NCI-H446 (cell line): ENCODE measurements at places on chromosomes 11 and 22.

DNA sequence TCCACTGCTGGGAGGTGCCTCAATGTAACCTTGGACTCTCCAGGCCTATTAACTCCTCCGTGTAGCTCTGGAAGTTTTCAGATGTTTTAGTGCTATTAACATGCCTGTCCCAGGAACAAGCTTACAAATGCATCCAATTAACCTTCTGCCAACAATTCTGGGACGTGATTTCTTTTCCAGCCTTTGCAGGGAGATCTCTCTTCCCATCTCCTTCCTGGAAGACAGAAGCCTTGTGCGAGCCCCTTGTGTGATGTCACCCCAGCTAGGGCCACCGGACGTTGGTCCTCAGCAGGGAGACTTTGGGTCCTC is 47.7 kb upstream of the SYT7 start:
- DNase-seq = no peak

DNA sequence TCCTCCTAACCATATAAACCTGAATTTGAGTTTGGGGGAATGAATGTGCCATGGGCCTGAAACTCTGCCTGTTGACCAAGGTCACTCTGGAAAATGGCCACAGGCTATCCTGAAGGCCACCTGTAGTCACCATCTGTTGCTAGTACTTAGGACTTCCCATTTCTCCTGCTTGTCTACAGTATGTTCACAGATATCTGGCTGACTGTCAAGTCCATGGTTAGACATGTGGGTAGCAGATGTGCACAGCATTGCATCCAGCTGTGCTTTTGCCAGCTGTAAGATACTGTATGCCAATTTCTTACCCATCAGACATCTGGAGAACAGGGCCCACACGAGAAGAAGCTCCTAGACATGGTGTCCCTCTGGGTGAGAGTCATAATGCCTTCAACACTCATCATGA is 475.4 kb downstream of the INSC start:
- no peak for DNase-seq

- DNase-seq = no peak
Observed at GRCh38 chr11:69358398-69359020, 64.6 kb downstream of the MYEOV start.

GRCh38 chr11:92642177-92642931 is 327.1 kb upstream of the MTNR1B start:
- peak; percentile 26 for DNase-seq

GRCh38 chr11:92556431-92556830 is 331.8 kb downstream of the FAT3 start:
- DNase-seq = no peak

GRCh38 chr11:73393479-73394415 is 17.5 kb downstream of the RELT start:
- peak; percentile 52 for DNase-seq

GRCh38 chr11:66976028-66976467 is 944 bp downstream of the C11orf86 start:
- no peak for DNase-seq

GRCh38 chr11:6427516-6427915 is 8.6 kb upstream of the APBB1 start:
- no peak for DNase-seq
